Pancreas (tissue), 10 donors: ENCODE measurements at places on chromosomes 5 and 9. TPM values are rescaled to one million over a fixed set of nuclear protein-coding genes. Genes with fewer than 3 reads are reported as not detected.

DNA sequence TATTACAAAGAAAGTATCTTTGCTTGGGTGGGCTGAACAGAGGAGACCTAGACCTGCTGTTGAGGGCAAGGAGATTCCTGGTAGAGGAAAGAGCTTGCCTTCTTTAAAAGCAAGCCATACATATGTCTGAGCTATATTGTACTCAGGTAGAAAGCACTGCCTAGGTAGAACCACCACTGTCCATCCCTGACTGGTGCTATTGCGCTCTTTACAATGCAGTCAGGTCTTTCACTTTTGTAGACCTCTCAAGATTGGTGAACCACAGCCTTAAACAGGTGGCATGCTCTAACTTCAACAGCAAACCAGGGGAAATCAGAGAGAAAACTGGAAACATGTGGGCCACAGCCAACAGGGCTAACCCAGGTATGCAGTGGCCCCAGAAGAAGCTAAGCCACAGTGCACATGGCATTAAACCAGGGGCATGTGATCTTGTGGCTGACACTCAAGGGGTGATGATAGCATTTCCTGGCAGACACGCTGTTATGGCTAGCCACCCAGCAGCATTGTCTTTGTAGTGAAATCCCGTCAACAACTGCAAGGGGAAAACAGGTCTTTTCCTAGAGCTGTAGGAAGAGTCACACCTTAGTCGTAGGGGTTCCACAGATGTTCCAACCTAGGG is 253.9 kb upstream of the PCSK5 start:
- no peak for DNase-seq
- H3K4me1 ChIP-seq, result no peaks in the 10 kb centered on the region
- no peak overlapping the region for H3K27ac ChIP-seq
- H3K36me3 ChIP-seq, result no peaks in the 10 kb centered on the region
- no peak overlapping the region for H3K4me3 ChIP-seq
- H3K27me3 ChIP-seq, result no peaks in the 10 kb centered on the region

MPDZ gene
- 8.1 TPM for polyA plus RNA-seq

OR1J2 gene
- polyA plus RNA-seq, result 0.12 TPM

DNA sequence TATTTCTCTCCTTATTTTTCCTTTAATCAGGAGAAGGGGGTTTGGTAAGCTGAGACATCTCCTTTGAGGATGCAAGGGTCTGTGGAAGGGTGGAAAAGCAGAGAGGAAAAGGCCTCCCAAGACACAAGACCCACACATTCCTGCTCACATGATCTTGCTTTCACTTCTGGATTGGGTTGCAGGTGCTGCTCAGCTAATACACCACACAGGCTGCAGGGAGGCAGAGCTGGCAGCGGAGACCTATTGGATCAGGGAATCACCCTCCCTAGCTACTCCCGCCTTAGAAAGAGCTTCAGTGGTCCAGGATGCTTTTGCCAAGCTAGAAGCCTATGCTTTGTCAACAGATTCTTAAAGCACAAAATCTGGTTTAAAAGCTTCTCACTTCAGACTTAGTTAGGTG is 87.6 kb upstream of the IL33 start:
- DNase-seq, result no peak
- no peaks in the 10 kb centered on the region for H3K4me1 ChIP-seq

OR13C4 gene
- polyA plus RNA-seq, result not detected
